Memory B cell (primary cell): ENCODE measurements at places on chromosomes 13 and 19.

DNA sequence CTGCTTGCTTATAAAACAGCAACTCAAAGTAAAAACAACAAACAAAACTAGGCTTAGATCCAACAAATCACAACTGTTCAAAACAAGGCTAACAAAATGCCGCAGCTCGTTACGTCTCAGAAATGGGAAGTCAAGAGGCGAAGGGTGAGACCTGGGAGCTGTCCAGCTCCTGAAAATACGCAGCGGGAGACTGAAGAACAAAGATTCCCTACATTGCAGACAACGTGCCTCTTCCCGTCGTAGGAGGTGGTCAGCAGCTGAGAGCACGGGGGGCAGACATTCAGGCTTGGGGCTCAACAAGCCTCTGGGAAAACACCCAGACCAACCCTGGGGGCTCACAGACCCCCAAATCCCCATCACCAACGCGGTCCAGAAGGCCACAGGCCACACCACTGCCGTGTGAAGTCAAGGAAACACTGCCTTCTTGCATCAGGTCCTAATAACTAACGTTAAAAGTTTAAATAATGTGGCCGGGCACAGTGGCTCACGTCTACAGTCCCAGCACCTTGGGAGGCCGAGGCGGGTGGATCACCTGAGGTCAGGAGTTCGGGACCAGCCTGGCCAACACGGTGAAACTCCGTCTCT, 13.5 kb downstream of the PLPP2 start:
- DNase-seq, result no peak

GRCh38 chr13:113935001-113935844, 38.7 kb downstream of the C13orf46 start:
- DNase-seq, result no peak

- no peak for DNase-seq
These were observed 1.3 kb downstream of the PALM start for GRCh38 chr19:709965-710571.

- no peak for DNase-seq
These were observed 562.1 kb upstream of the PCDH9 start for GRCh38 chr13:67792151-67792676.

DNA sequence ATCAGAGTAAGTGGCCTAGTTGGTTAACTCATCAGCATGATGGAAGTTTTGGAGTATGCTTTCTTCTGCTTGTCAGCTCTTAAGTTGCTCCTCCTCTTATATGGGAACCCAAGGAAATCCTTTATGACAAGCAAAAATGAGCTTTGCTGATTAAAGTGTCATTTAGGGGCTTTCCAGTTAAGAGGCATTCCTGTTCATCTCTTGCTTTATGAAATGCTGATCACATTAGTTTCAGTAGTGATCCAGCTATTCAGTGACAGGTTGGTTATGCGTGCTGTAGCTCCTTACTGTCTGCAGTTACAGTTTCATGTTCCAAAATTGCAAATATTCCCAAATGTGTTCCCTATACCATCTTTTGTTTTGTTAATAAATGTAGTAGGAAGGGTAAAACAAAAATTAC, 146.6 kb downstream of the CDK8 start:
- no peak for DNase-seq

- no peak for DNase-seq
These were observed 23.0 kb upstream of the PSG2 start for GRCh38 chr19:43105496-43105895.

DNA sequence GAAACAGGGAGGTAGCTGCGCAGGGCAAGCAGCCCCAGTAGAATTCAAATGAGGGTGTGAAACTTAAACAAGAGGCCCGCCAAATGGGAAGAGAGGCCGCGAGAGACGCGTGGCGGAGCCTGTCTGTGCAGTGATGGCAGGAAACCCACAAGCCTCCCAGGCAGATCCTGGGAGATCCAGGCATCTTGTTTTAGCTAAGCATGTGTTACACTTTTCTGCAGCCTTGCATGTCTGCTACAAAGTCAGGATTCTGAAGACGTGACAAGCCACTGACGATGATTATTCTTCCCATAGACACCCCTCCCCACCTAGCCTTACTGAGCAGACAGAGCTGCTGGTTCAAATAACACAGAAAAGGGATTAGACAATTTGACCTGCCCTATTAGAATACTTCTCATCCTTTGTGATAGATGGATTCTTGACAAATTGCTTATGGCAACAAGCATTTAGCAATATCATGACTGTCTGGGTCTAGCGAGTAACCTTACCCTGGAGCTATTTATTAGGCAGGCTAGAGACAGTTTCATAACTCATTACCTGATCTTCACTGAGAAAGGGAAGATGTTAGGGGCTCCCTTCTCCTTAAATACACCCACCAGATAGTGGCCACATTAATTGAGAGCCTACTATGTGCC, 185.2 kb upstream of the IRS2 start:
- DNase-seq, result no peak

GRCh38 chr19:52322429-52322828, 13.6 kb upstream of the ZNF610 start:
- DNase-seq, result no peak

- DNase-seq, result no peak
These were observed 384.3 kb downstream of the EFNB2 start for GRCh38 chr13:106151056-106151699.

DNA sequence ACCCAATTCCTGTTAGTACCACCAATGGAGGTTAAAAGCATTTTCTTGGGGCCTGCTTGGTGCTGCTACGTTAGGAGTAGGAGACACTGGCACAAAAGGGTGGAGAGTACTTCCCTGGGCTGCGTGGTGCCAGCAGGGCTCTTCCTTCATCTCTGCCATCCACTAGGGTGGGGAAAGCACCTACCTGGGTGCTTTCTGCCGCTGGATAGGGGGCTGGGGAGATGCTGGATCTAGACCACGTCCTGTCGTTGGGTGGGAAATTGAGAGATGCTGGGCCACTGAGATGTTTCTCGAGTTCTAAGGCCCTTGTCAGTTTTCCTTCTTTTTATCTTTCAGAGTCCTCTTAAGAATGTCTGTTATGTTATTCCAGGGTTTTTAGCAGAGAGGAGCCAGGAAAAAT, 6.7 kb upstream of the FCGBP start:
- no peak for DNase-seq

DNA sequence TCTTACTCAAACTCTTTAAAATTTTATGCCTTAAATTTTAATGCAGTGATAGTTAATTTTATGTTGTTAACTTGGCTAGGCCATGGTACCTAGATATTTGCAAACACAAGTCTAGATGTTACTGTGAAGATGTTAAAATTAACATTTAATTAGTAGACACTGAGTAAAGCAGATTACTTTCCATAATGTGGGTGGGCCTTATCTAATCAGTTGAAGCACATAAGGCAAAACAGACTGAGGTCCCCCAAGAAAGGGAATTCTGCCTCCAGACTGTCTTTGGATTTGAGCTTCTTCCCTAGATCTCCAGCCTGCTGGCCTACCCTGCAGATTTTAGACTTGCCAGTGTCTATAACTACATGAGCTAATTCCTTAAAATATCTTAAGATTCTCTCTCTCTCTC, 294.0 kb downstream of the ENOX1 start:
- no peak for DNase-seq

DNA sequence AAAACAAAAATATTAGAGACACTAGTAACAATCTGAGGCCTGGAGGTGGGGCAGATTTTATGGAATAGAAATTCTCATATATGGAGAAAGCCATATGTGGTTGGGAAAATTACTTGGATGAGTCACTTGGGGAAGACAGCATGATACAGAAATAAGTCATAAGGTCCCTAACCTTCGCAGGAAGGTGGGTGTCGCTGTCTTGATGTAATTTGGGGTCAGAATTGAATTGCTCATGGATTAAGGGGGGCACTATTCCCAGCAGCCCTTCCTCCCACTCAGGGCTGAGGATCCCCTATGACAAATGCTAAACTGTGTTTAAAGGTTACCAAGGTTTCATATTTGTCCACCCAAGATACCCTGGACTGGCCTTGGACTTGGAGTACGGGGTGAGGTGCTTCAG, 5.0 kb downstream of the RDH8 start:
- no peak for DNase-seq

DNA sequence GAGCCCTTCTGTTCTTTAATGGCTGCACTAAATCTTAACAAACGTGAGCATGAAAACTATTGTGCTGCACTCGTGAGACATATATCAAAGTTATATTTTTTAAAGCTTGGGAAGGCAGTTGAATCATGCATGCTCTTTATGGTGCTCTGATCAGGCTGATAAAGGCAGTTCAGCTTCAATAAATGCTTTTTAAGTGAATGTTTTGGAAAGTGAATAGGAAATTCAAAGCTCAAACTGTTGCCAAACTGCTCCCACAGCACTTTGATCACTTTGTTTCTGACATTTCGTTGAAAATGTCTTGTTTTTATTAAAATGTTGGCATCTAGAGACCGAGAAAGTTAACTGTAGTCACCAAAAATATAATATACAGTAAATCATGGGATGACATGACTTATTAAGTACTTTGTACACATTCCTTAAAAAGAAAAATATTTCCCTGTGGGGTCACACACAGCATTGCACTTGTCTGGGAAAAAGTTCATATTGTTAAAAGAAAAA, 625.7 kb upstream of the PCDH9 start:
- no peak for DNase-seq

DNA sequence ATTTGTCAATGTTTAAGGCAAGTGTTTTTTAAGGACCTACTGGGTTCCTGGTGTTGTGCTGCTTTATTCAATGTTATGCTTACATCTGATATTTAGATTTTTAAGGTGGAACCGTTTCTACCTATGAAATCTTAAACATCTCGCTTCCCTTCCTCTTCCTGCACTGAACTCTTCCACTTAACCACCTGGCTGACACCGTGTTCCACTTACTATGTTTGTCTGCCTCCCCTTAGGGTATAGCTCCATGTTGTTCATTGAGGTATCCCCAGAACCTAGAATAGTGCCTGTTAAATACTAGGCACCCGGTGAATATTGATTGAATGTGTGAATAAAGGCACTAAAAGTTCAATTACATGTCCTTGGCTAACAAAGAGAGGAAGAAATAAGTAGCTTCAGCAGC, 104.9 kb downstream of the RNF17 start:
- DNase-seq, result no peak

DNA sequence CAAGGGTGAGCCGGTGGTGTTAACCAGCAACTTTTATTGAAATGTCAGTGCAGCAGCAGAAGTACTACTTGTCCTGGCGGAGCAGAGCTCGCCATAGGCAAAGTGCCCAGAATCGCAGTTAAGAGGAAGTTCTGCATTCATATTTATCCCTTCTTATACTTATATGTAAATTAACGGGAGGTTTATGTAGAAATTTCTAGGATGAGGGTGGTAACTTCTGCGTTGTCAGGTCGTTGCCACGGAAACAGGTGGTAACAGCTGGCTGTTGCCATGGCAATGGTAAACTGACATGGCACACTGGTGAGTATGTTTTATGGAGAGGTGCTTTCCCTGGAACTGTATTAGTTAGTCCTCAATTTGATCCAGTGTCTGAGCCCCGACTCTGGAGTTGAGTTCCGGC, 2494.9 kb upstream of the PCDH20 start:
- no peak for DNase-seq

- peak; percentile 98 for DNase-seq
These were observed at the start of gene UPF3A for GRCh38 chr13:114281351-114282040. UPF3A (plus strand) TSS chr13:114281601; CDS start chr13:114281640, 39 bp downstream.

GRCh38 chr19:12843328-12843727, 5.0 kb downstream of the MAST1 start:
- no peak for DNase-seq

- DNase-seq, result peak; percentile 86
These were observed 71.0 kb downstream of the ZNF486 start for GRCh38 chr19:20237773-20238623.

GRCh38 chr19:5719274-5719960, 529 bp downstream of the LONP1 start:
- DNase-seq, result no peak

- DNase-seq, result no peak
These were observed 665.6 kb downstream of the FGF9 start for GRCh38 chr13:22336460-22336859.
